ENCODE measurements at places on chromosomes 6 and 20. TPM values are rescaled to one million over a fixed set of nuclear protein-coding genes. Genes with fewer than 3 reads are reported as not detected.

GRCh38 chr6:36758516-36759147 lies 61.0 kb downstream of the RAB44 start:
- no peak for DNase-seq

TRIM40 gene
- total RNA-seq: not detected

GRCh38 chr6:106244931-106245330 lies 80.6 kb downstream of the ATG5 start:
- no peak for DNase-seq

MUC22 gene
- not detected for total RNA-seq

C6orf52 gene
- total RNA-seq: 4.8 TPM

DNA sequence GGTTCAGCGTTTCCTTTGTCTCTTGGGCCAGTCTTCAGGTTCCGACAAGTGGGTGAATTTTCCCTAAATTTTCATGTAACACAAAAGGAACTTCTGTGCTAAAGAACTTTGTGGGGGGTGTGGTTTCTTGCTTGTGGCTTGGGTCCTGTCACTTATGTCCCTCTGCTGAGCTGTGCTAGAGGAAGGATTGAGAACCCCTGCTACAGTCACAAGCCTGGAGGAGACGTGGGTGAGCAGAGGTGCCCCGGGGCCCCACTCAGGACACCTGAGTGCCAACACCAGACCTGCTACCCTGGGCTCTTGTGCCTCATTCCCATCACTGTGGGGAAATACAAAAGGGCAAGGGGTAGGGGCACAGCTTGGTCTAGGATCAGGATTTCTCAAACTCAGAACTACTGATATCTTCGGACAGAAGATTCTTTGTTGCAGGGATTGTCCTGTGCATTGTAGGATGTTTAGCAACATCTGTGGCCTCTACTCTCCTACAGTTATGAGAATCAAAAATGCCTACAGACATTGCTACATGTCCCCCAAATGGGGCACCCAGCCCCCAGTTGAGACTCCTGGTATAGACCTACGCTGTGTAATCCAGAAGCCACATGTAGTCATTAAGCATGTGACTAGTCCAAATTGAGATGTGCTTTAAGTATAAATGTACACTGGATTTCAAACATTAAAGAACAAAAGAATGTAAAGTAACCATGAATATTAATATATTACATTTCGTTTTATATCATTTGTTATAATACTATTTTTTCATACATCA lies 128.7 kb downstream of the LY86 start:
- no peak for DNase-seq

GRCh38 chr20:14441201-14441600 lies 103.8 kb upstream of the FLRT3 start:
- DNase-seq: no peak

DNA sequence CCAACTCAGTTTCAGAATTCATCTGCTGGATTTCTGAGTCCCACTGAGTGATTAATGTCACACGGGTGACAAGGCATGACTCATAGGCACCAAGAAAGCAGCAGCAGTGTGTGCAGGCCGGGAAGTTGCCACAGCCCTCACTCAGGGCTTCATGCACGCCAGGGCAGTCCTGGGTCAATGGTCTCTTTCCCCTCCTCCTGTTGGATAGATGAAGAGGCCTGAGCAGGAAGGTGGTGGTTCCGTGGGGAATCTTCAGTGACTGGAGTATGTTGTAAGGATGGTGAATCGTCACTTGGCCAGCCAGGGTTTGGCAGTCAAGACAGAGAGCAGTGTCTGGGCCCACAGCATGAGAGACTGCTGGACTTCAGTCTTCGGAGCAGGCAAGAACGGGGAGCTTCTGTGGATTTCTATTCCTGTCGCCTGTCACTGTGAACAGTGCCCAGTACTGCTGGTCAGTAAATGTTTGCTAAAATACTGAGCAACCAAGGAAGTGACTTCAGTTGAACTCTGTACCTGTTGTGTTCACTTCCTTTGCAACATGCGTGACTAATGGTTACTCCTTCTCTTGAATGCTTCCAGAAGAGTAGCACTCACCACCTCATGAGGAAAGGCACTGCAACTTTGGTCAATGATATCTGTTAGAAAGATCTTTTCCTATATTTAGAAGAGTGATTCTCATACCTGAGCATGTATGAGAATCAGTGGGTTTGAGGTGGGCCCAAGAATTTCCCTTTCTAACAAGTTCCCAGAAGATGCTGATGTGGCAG lies 62.0 kb upstream of the CD93 start:
- DNase-seq: no peak

DNA sequence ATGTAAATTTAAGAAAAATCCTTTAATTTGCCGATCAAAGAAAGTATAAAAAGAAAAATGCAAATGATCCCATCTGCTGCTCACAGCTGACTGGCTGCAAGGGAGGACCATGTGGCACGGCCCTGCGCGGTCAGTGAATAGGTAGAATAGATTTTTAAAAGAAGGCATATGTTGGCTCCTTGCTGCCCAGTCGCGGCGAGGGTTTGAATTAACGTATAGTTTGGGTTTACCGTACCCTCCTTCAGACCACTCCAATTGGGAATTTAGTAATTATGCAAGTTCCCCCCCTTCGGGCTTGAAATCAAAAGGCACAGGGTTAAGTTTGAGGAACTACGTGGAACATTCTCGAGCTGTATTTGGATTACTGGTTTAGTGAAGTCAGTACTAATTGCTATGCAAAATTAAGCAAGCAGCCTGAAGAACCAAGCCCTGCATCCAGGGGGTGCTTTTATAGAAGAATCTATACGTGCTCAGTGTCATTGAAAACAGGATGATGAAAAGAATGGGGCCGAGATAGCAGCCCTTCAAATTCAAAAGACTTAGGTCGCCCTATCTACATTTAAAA lies 1.1 kb upstream of the BEND3 start:
- no peak for DNase-seq

CDSN gene
- not detected for total RNA-seq

DNA sequence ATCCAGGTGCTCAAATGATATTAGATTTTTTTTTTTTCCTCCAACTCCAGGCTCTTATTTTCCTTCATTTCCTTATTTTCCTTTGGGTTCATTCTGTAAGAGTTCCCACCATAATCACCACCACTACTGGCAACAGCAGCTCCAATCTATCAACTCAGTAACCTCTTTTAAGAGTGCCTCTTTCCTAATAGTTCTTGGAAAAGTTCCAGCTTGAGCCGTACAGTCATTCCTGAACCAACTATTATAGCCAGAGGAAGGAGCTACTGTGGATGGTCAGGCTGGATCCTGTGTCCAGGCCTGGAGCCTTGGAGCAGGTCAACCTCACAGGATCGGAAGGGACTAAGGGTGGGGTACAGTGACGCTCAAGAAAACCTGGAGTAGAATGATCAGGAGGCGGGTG lies 4.2 kb upstream of the ANGPT4 start:
- DNase-seq: no peak

All from progenitor cell of endocrine pancreas (in vitro differentiated cells).